Tibial artery (tissue), 4 donors: ENCODE measurements at places on chromosomes 1 and 21.

DNA sequence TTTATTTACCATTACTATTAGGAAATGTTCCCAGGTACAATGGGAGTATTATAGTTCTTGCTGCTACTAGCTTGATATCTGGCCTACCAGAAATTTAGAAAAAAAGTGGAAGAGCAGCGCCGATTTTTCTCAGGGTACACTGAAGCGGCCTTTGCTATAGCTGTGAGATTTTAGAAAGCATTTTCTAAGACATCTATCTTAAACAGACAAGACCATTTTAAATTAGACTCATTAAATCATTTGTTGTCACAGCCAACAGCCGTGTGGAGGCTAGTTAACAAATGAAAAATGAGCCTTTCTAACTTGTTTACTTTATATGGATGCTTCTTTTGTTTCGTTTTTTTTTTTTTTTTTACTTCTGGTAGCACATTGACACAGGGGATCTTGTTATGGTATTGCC lies 183.2 kb upstream of the ZRANB2 start:
- DNase-seq = no peak

DNA sequence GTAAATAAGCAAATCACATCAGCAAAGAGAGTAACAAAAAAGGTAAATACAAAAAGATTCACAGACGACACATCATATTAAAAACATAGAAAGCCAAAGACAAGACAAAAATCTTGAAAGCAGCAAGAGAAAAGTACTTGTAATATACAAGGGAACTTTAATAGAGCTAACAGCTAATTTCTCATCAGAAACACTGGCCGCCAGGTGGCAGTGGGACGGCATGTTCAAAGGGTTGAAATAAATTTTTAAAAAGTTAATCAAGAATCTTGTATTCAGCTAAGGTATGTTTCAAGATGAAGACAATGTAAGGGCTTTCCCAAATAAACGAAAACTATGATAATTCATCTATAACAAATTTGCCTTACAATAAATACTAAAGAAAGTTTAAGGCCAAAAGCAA lies 358.1 kb downstream of the LRRIQ3 start:
- no peak for DNase-seq

DNA sequence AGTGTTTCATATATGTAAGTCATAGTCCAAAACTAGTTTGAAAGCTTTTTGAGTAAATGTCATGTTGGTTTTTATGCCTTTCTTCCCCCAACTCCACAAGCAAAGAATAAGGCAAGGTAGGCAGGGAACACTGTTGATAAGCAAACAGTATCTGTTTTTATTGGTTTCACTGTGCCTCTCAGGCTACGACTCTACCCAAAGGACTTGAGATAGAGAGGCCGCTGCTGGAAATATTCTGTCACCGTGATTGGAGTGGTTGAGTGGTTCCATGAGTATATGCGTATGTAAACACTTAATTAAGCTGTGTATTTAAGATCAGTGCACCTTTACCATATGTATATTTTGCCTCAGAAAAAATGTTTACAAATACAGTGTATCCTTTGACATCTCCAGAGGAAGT lies 138.1 kb upstream of the KIF26B start:
- no peak for DNase-seq

- DNase-seq = peak; percentile 77
These were observed 9.2 kb upstream of the SFPQ start for GRCh38 chr1:35202048-35202719.

GRCh38 chr1:83854456-83854855 lies 144.5 kb downstream of the TTLL7 start:
- DNase-seq = no peak

- no peak for DNase-seq
These were observed 16.4 kb downstream of the EPHA2 start for GRCh38 chr1:16139473-16139962.
